Neural crest cell (in vitro differentiated cells): ENCODE measurements at places on chromosomes 11 and 22.
A peak's percentile ranks its signal among the peaks of the same experiment; 100 is the strongest.

DNA sequence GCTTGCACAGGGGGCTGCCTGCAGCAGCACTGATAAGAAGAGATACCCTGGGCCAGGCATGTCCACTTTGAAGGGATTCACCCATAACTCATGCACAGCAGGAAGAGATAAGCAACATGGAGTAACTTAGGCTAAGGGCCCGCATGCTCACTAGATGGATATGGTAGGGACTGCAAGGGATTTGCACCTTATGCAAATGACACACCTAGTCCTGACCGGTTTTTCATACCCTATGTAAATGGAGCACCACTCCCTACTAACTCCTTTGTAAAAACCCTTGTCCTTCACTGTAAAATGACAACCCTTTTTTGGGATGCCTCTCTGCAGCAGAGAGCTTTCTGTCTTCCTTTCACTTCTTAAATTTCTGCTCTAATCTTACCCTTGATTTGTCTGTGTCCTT, 658.9 kb upstream of the CCDC179 start:
- DNase-seq, result no peak

- no peak for DNase-seq
Measured at GRCh38 chr11:7143908-7144307, 55.1 kb downstream of the RBMXL2 start.

GRCh38 chr11:576811-577610, 741 bp downstream of the PHRF1 start:
- DNase-seq, result no peak

GRCh38 chr22:47901911-47902310, 1139.5 kb downstream of the TBC1D22A start:
- no peak for DNase-seq

GRCh38 chr11:68353118-68353517, 40.7 kb downstream of the LRP5 start:
- DNase-seq, result no peak

DNA sequence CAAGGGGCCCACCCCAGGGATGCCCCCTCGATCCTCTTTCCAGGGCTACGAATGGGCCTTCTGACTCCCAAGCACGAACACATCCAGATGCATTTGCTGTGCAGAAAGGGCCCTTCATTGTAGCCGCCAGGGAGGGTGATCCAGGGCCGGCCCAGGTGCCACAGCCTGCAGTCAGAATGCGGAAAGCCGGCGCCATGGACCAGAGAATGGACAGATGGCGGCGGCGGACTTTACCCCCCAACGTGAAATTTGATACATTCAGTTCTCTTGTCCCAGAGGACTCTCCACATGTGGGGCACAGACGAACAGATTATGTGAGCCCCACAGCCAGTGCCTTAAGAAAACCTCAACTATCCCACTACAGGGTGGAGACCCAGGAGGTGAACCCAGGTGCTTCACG, 87.2 kb downstream of the KIAA1671 start:
- no peak for DNase-seq

- DNase-seq, result peak; percentile 98
Measured at GRCh38 chr11:66421492-66422205, 814 bp downstream of the NPAS4 start.

GRCh38 chr11:68932358-68932757, 28.7 kb downstream of the IGHMBP2 start:
- no peak for DNase-seq

DNA sequence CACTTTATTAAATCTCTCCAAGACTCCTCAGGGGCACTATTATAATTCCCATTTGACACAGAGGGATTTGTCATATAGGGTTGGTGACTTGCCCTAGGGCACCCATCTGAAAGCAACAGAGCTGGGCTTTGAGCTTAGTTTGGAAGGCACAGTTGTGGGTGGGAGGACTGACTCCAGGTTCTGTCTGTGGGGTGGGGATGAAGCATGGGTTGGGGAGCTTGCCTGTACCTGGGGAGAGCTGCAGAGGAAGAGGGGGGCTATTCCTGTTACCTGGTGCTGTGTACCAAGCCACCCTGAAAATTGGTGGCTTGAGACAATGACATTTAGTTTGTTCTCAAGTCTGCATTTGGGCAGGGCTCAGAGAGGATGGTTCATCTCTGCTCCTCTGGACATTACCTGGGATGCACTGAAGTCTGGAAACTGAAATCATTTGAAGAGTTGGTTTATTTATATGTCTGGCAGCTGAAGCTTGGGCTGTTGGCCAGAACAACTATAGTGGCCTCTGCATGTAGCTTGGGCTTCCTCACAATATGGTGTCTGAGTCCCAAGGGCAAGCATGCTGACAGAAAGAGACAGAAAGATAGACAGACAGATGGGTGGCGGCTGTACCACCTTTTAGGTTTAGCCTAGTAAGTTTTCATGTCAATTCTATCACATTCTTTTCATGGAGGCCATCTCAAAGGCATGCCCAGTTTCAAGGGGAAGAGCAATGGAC, 44.9 kb downstream of the LRRC32 start:
- no peak for DNase-seq

DNA sequence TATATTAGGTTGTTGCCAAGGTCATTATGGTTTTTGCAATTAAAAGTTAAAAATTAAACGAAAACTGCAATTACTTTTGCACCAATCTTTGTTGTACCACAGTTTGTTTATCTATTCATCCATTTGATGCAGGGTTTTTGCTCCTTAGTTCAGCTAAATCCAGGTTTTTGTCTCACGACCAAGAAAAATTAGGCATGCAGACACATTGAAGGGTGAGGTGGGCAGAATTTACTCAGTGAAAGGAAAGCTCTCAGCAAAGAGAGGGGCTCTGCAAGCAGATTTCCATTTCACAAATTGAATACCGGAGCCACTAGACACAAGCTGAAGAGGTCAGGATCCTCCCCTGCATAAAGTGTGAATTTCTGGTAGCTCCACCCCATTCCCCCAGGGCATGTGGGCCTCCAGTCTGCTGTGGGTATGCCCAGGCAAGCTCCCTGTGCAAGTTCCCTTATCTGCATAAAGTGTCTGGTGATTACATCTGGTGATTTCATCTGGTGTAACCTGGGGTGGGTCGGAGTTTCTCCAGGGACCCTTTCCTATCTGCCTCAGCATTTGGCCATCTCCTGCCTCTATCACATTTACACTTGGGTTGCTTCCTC, 33.3 kb downstream of the APOL6 start:
- no peak for DNase-seq

GRCh38 chr11:92829121-92829520, 140.3 kb upstream of the MTNR1B start:
- DNase-seq, result no peak

DNA sequence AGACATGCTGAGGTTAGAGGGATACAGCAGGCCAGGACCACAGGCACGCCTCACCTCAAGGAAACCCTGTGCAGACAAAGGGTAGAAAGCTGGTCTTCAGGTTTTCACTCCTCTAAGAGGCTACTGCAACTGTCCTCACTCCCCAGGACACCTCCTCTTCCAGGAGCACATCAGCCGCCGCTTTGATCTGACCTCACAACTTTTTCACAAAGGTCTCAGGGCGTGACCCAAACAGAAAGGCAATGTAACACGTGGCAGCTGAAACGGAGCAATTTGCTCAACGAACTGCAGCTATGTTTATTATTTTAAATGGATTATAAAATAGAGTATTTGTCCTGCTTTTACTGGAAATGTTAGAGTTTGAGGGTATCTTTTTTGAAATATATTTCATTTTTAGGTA, 46.1 kb downstream of the LARGE1 start:
- DNase-seq, result no peak

DNA sequence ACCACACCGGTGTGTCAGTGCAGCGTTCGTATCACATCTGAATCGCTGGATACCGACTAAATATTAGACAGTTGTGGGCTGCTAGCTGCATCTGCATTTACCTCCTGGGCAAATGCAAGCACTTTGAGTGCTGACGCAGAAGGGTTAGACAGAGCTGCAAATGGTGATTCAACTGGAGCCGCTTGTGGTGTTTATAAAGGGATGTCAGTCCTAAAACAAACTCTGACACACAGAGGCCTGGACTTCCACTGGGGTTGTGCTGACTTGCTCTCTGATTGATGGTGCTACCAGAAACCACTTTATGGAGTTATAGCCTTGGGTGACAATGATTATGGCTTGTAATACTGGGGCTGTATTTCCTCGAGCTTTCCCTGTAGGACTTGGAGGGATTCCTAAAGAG, 374.4 kb downstream of the NTM start:
- no peak for DNase-seq

DNA sequence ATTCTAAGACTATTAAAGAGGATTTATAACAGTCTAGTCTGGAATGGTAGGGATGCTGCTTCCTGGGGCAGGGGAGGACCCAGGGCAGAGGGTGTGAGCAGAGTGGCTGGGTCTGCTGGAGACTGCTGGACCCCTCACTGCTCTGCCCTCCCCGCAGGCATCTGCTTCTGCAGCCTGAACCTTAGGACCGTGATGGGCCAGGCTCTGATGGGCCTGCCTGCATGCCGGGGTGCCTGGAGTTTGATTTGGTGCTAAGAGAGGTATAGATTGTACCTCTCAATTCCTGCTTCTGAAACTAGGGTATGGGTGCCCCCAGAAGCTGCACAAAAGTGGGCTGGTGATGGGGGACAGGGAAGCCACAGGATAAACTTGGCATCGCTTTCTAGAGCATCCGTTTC, 54.9 kb downstream of the CD82 start:
- DNase-seq, result no peak

DNA sequence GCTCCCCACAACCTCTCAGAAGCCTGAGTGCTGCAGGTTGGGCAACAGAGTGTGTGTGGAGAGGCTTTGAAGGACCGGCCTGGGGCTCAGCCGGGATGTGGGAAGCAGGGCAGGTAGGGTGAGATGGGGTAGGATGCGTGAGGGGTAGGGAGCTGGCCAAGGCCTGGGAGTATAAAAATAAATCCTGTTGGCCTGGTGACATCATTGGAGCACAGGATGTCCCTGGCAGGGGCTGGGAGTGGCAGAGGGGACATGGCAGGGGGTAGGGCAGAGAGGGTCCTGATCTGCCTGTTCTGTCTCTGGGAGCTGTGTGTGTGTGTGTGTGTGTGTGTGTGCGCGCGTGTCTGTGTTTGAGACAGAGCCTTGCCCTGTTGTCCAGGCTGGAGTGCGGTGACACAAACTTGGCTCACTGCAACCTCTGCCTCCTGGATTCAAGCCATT, 28.6 kb downstream of the TEF start:
- no peak for DNase-seq

DNA sequence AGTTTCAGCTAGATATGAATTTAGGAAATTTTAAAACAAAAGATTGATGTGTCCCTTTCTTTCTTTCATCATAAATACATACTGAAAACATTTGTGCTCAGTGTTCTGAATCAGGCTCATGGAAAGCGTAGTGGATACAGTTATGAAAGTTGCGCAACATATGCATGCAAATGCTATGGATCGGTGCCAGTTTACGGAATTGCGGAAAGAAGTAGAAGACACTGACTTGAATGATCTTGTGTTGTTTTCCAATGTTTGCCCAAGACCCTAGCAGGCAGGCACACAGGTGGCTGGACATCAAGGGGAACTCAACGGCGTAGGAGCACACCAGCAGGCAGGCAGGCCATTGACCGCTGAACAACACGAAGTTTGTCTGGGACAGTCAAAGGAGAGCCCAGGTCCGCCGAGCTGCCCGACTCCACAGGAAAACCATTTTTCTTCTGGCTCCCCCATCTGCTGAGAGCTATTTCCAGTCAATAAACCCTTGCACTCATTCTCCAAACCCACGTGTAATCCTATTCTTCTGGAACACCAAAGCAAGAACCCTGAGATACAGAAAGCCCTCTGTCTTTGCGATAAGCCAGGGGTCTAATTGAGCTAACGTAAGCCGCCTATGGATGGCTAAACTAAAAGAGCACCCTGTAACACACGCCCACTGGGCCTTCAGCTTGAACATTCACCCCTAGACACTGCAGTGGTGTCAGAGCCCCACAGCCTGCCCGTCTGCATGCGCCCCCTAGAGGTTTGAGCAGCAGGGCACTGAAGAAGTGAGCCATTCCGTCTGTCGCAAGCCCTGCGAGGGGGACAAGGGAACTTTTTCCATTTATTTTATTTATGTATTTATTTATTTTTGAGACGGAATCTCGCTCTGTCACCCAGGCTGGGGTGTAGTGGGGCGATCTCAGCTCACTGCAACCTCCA, 7.4 kb upstream of the BIRC3 start:
- DNase-seq, result no peak

- DNase-seq, result peak; percentile 67
Measured at GRCh38 chr11:20131788-20132666, 28.2 kb downstream of the DBX1 start.

DNA sequence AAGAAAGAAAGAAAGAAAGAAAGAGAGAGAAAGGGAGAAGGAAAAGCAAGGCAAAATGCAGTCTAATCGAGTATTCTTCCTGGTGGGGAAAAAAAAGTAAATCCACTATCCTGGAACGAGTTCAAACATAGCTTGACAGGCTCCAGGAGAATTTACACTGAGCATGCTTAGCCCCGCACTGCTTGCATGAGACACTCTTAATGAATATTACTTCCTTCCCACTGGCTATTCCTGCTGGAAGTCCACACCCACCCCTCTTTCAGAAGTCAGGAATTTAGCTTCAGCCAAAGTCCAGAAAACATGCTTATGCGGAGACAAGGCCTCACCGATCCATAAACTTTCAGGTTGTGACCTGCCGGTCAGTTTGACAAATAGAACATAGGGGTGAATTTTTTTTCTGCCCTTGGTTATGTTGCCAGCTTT, 251.8 kb upstream of the BLID start:
- no peak for DNase-seq

DNA sequence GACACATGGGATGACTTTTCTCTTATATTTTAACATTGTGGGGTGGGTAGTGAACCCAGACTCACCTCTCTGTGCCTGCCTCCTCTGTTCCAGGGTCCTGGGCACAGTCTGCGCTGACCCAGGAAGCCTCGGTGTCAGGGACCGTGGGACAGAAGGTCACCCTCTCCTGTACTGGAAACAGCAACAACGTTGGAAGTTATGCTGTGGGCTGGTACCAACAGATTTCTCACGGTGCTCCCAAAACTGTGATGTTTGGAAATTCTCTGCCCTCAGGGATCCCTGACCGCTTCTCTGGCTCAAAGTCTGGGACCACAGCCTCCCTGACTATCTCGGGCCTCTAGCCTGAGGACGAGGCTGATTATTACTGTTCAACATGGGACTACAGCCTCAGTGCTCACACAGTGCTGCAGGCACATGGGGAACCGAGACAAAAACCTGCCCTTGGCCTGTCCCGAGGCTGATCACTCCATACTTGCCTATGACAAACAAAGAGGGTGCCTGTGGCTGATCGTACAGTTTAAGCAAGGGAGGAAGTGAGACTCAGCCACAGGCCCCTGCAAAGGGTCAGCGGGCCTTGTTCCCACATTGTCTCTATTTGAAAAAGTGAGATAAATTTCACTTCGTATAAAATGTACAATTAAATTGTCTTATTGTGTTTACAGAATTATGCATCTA, 43.7 kb upstream of the TOP3B start:
- no peak for DNase-seq

GRCh38 chr11:117794135-117794534, 2.9 kb downstream of the DSCAML1 start:
- DNase-seq, result no peak

DNA sequence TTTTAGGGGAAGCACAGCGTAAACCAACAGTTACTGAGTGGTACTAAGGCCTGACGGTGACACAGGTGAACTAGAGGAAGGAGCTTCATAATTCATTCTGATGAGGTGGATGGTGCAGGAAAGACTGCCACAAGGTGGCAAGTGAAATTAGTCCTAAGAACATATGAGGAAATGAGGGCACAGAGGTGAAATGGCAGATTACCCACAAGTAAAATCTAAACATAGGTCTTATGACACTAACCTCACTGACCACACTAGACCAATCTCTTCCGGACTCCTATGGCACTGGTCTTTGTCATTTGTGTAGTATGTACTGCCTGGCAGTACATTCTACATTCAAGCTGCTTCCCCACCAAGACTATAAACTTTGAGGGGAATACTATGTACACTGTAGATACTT, 20.2 kb downstream of the GAB2 start:
- DNase-seq, result no peak

- DNase-seq, result no peak
Measured at GRCh38 chr11:17811352-17811751, 76.8 kb downstream of the KCNC1 start.
